Melanocyte of skin (primary cell): ENCODE measurements at places on chromosomes 13 and 19. TPM values are rescaled to one million over a fixed set of nuclear protein-coding genes. Genes with fewer than 3 reads are reported as not detected.

The NDFIP2 gene
- 32.0 and 45.0 TPM in 2 replicates for total RNA-seq

The RNF17 gene
- total RNA-seq: not detected in 2 replicates

The PTH2 gene
- not detected in 2 replicates for total RNA-seq

The KLHL1 gene
- total RNA-seq: not detected in 2 replicates

The FXYD7 gene
- total RNA-seq: not detected in 2 replicates

The METTL21C gene
- not detected in 2 replicates for total RNA-seq

The CNN2 gene
- 17.7 and 48.6 TPM in 2 replicates for total RNA-seq

The JSRP1 gene
- total RNA-seq: not detected in 2 replicates

The IQCN gene
- 1.5 and 2.8 TPM in 2 replicates for total RNA-seq

The PPM1N gene
- total RNA-seq: 1.4 and 1.5 TPM in 2 replicates

The PGLYRP2 gene
- not detected in 2 replicates for total RNA-seq

The SBK2 gene
- total RNA-seq: not detected in 2 replicates

The ZNF749 gene
- total RNA-seq: 63.6 and 71.9 TPM in 2 replicates

The CEACAM21 gene
- total RNA-seq: not detected in 2 replicates

The FBL gene
- total RNA-seq: 59.2 and 98.1 TPM in 2 replicates

The DMPK gene
- 8.3 and 9.6 TPM in 2 replicates for total RNA-seq
